Activated CD4-positive, alpha-beta memory T cell treated with anti-CD3 and anti-CD28 coated beads for 36 hours (primary cell): ENCODE measurements at places on chromosomes 5 and 9. TPM values are rescaled to one million over a fixed set of nuclear protein-coding genes. Genes with fewer than 3 reads are reported as not detected.

ANKRD18A gene
- total RNA-seq = 8.6 TPM

GPR150 gene
- total RNA-seq = 0.50 TPM

CDH12 gene
- not detected for total RNA-seq

NR6A1 gene
- 0.61 TPM for total RNA-seq

PRKAA1 gene
- total RNA-seq = 55.6 TPM

FAM78A gene
- total RNA-seq = 36.2 TPM

PTGS1 gene
- not detected for total RNA-seq

PIP5K1B gene
- 1.6 TPM for total RNA-seq

CER1 gene
- total RNA-seq = not detected
